ENCODE measurements at places on chromosomes 16 and 17.

DNA sequence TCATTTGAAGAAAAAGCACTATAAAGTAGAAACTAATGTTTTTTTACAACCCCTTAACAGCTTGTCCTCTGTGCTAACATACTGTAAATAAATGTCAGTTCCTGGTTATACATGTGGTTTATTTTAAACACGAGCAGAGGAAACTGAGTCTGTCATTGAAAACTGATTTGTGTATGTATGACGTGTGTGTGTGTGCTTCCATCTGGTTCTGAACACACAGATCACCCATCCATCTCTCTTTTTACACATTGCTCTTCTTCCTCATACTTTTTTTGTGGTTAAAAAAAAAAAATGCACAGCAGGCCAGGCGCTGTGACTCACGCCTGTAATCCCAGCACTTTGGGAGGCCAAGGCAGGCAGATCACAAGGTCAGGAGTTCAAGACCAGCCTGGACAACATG, 49.5 kb downstream of the ZNF423 start:
- no peak for DNase-seq

DNA sequence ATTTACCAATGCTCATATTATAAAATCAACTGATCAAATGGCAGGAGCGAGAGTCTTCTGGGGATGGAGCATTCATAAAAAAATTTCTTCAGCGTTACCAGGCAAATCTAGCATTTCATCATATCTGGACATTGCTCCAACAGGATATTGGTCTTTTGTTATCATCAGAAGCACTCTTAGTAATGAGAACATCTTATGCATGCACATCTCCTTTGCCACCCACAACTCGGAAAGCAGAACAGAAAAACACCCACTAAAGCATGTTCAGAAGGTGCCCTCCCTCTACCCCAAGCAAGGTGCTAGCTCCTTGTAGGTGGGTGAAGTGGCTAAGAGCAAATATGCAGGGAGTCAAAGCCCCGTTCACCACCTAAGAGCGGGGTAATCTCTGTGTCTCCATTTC, 18.9 kb downstream of the ARHGAP17 start:
- no peak for DNase-seq

- DNase-seq: no peak
Observed at GRCh38 chr17:40735016-40735415, 20.1 kb downstream of the KRT25 start.

DNA sequence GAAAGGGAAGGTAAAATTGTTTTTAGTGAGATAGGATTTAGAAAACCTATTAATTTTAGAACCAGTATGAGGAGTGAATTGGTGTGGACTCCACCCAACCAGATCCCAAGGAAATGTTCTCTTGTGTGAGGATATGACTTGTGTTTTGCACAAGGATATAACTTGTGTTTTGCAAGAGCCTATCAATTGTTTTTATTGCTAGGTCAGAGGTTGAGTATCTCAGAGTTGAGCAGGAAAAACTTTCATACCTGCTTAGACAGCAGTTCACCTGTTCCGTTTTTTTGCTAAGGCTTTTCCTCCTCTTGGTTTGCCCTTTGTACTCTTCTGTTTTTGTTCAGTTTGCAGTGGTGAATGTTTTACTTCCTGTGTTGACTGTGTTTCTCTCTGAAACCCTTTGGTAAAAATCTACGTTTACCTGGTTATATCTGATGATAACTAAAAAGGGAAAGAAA, 5.1 kb downstream of the NBR1 start:
- no peak for DNase-seq

GRCh38 chr16:10770907-10771306, 27.3 kb downstream of the NUBP1 start:
- no peak for DNase-seq

DNA sequence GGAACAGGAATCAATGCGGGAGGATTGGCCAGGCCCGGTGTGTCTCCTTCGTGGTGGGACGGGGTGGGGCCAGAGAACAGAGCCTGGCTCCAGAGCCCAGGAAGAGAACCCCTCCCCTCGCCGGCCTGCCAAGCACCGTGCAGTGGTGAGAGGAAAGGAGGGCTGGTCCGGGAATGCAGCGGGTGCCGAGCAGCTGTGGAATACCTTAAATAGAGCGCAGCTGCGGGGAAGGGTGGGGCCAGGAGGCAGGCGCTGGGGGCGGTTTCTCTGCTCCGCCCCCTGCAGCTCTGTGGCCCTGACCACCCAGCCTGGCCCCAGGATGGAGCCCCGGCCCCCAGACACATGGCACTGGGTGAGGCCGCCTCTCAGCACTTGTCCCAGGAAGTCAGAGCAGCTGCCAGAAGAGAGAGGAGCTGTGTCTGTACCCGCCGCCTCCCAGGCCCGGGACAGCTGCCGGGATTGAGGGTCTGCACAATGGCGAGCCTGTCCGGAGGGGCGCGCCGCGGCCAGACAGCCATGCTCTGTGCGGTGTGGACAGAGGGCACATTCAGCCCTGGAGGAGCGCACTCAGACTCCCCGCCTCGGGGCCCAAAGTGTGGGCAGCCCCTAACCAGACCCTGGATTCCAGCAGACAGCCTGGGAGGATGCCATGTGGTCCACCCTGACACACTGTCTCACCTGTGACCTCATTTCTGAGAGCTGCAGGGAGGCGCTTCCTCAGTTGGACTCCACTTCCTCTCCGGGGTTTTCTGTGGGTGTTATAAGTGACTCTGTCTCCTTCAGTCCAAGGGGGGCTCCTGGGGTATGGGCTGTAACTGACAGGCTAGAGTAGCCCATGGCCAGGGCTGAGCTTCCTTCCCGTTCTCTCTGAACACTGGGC, 268.8 kb downstream of the SEC14L1 start:
- DNase-seq: no peak

DNA sequence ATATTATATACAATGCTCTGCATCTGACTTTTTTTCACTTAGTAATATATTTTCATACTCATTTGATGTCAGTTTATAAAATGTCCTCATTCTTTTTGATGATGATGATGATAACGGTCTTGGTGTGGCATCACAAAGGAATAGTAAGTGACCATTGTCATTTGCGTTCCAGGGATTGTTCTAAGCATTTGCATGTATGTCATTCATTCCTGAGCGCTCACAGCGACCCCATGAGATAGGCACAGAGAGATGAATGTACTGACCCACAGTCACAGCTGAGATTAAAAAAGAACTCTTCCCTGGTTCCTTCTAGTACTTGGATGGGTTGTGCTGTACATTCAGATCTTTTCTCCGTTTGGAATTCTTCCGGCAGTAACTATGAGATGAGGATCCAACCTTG, 21.2 kb upstream of the MSI2 start:
- DNase-seq: no peak

GRCh38 chr17:39529455-39529854, 68.2 kb downstream of the CDK12 start:
- DNase-seq: no peak

GRCh38 chr16:47382362-47382761, 78.5 kb downstream of the ITFG1 start:
- no peak for DNase-seq

DNA sequence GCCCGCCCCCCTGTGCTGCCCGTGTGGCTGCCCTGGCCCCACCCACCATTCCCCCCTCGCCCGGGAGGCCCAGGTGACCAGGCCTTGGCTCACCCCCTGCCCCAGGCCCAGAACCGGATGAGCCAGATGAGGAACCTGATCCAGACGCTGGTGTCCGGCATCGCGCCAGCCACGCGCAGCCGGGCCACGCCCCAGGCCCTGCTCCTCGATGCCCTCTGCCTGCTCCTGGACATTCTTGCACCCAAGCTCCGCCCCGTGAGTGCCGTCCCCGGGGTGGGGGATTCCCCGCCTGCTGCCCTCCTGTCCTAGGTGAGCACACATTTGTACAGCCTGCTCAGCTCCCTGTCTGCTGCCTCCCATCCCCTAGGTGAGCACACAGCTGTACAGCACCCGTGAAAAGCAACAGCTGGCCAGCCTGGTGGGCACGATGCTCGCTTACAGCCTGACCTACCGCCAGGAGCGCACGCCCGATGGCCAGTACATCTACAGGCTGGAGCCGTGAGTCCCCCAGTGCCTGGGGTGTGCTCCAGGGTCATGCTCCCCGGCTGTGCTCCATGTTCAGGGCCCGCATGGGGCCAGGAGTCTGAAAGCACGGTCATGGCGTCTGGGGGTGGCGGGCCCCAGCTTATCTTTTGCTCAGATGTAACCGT, 4.8 kb downstream of the GNG13 start:
- no peak for DNase-seq

DNA sequence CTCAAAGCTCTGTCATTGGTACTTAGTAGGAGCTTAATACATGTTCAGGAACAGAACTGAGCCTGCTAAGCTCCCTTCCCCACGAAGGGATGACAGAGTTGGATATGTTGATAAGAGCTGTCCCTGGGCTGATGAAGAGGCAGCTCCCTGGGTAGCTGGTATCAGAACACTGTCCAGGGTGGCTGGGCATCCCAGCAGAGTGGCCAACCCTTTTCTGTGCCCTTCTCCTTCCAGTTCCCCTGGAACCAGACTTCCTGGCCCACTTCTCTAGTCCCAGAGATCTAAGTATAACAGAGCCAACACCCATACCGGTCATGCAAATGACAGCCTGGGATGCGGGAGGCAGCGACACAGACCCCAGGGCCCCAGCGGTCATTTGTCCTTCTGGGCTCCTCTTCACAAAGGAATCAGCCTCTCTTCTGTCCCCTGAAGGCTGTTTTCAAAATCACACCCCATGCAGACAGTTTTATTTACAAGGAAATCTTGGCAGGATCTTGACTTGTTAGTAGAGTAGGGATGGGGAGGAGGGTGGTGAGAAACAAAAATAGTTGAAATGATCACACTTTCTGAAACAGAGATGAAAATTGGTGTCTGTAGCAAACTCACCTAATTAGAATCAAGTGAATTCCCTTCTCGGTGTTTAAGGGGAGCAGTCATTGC, 1.4 kb upstream of the RHBDL3 start:
- DNase-seq: no peak

- DNase-seq: no peak
Observed at GRCh38 chr17:4941319-4941610, 1.2 kb downstream of the RNF167 start.

DNA sequence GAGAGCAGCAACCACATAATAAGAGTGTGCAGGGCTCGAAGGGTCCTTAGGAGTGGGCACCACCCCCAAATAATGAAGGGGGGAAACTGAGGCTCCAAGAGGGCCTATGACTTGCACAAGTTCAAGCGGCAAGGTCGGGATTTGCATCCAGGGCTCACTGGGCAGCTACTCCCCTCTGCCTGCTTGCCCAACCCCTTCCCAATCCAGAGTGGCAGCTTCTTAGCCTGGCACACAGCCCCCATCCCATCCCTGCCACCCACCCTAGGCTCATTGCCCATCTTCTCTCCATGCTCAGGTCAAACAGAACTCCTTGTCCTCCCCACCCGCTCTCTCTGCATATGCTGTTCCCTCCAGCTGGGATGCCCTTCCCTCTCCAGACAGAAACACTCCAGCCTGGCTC, 2.4 kb downstream of the SPPL2C start:
- no peak for DNase-seq

DNA sequence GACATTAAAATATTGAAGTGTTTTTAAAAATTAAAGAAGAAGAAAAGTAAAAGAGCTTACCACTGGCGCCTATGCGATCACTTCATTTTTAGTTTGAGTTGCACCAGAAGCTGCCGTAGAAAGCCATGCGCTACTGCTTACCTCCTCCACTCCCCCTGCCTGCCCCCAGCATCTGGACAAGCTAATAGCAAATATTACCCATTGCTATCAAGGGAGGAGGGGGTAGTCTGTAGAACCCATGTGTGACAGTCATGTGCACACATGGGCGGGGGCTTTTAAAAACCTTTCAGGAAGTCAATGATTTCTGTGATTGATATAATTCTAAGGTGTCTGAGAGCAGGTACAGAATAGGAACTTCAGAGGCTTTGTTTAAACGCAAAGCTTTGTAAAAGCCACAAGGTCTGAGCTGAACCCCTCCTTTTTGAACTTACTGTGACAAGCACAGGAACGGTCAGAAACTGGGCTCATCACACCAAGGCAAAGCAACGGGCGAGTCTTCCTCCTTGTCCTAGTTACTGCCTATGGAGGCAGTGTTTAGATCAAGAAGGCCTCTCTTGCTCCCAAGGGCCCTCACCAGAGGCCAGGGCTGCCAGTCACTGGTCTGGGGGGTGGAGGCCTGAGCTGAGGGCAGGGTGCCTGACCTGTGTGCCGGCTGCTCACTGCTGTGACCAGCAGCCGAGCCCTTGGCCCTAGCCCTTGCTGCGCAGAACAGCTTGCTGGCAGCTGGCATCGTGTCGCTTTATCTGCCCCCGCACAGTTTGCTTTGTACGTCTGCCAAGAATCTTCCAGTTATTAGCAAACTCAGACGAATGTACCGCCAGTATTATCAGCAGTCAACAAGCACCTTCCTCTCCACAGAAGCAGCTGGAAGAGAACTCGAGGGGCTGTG, 15.0 kb downstream of the GINS2 start:
- no peak for DNase-seq

GRCh38 chr16:58615280-58615679, 14.3 kb downstream of the CNOT1 start:
- no peak for DNase-seq

DNA sequence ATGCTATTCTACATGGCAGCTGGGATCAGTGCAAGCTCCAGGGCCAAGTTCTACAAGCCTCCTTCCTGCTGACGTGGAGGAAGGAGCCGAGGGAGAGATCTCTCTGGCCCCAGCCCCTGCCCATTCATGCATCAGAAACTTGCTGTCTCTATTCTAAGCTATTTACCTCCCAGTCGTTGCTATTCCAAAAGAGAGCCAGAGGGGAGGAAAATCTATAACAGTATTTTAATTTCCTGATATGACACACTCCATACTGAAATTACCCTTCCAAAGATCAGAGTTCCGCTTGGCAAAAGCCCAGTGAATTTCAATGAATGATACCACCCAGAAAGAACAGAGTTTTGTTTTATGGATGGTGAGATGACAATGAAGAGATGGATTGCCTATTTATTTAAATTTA, 133.4 kb downstream of the GRIN2A start:
- DNase-seq: no peak

DNA sequence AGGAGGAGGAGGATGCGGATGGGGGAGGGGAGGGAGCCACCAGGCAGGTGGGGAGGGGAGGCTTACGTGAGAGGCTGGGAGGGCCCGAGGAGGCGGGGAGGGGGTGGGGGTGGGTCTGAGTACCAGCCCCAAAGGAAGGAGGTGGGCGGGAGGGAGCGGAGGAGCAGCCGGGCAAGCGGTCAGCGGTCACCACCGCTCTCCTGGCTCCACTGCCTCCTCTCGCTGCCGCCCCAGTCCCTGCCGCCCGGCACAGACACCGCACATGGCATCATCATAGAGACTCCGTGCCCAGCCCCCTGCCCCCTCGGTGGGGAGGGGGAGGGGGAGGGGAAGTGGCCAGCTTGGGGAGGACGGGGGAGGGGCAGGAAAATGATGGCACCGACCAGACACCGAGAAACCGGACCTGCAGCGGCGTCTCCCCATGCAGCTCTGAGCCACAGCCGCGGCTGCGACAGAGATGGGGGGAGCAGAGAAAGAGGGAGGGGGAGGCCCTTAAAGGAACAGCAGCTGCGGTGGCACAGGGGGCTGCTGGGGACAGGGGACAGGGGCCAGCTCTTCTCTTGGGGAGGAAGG, at the start of gene TLCD3B:
TLCD3B (minus strand) TSS at position 431 of the 573 bp plus-strand sequence. CDS start 744 bp downstream, outside the sequence.
- no peak for DNase-seq

GRCh38 chr17:77190576-77190975, 49.8 kb downstream of the SEC14L1 start:
- DNase-seq: no peak

- DNase-seq: no peak
Observed at GRCh38 chr17:1414001-1414574, 14.1 kb upstream of the YWHAE start.

GRCh38 chr17:11245187-11245586, 4.2 kb downstream of the SHISA6 start:
- DNase-seq: no peak

Data from activated CD4-positive, alpha-beta T cell treated with anti-CD3 and anti-CD28 coated beads for 48 hours (primary cell).